ENCODE measurements at places on chromosomes 7 and 10. TPM values are rescaled to one million over a fixed set of nuclear protein-coding genes. Genes with fewer than 3 reads are reported as not detected.
A peak's percentile ranks its signal among the peaks of the same experiment; 100 is the strongest.

Gene PPP1R17
- total RNA-seq, result 0.96 TPM

DNA sequence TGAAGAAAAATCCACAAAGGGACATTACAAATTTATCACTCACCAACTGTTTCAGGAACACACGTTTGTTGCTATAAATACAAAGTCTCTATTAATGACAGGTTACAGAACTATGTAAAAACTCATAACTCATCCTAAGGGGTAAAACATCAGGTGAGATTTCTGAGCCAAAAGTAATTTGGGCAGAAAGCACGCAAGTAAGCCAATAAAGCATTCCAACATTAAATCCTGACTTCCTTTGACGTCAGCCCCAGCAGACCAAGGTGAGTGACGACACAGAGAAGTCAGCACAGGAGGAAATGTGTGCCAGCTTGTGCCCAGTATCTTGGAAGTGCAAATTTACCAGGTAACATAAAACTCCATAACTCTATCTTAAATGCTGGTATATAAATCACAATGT, 45.7 kb downstream of the IMMP2L start:
- peak; percentile 8 for DNase-seq

Gene ASB15
- total RNA-seq, result 0.96 TPM

GRCh38 chr7:94874036-94874785, 33.2 kb upstream of the PPP1R9A start:
- no peak for DNase-seq

GRCh38 chr10:59033622-59034021, 142.8 kb upstream of the PHYHIPL start:
- peak; percentile 2 for DNase-seq

Gene WEE2
- total RNA-seq, result 1.9 TPM

Gene TUBB8
- total RNA-seq, result 0.24 TPM

DNA sequence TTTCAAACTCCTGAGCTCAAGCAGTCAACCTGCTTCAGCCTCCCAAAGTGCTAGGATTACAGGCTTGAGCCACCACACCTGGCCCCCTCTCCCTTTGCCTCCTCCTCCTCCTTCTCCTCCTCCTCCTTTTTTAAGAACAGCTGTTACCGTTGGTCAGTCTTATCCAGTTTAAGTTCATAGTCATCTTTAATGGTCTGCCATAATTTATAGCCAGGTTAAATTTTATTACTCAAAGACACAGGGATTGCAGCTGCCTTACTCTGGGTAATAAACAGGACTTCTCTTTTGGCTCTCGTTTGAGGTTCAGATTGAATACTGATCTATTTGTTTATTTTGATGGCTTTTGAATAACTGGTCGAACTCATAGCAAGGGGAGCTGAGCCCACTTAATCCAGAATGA, 35.2 kb downstream of the ATOH7 start:
- DNase-seq, result no peak

DNA sequence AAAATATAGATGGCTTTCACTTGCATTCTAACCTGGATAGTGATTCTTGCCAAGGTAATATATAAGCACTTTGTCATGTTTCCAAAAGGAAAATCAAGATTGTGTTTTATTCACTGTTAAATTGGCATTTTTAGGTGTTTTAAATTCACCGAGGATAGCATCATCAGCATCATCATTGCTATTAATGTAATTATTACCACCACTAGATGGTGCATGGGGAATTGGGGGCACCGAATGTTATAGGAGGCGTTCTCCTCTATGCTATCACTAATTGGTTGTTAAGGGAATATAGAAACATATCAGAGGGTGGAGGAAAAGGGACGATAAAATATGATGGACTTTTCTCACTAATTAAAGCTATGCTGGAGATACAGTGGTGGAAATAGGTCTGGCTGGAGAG, 95.5 kb downstream of the CELF2 start:
- no peak for DNase-seq

- no peak for DNase-seq
Measured at GRCh38 chr7:118306771-118307170, 82.3 kb downstream of the ANKRD7 start.

Gene FASTK
- total RNA-seq, result 63.1 TPM

GRCh38 chr7:1644341-1645070, 25.6 kb upstream of the ELFN1 start:
- no peak for DNase-seq

Gene C10orf67
- total RNA-seq, result 7.7 TPM

Gene PSD
- 11.6 TPM for total RNA-seq

Gene GNAT3
- not detected for total RNA-seq

- peak; percentile 85 for DNase-seq
Measured at GRCh38 chr10:122495406-122496340, 34.3 kb downstream of the HTRA1 start.

- no peak for DNase-seq
Measured at GRCh38 chr7:155523168-155523675, 23.1 kb downstream of the CNPY1 start.

DNA sequence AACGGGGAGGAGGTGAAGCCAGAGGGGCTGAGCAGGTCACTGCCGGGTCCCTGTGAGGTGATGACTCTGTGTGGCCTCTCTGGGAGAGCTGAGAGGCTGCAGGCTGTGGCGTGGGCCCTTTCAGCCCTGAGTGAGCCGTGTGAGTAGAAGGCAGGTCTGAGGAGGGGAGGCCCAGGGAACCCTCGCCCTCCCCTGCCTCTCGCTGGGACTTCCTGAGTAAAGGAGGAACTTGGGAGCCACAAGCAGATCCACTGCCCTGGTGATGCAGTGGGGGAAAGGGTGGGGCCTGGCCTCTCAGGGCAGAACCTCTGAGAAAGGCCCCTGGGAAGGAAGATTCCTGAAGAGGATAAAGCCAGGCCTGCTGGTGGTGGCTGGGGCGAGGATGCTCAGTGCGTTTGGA, 22.8 kb downstream of the EEPD1 start:
- DNase-seq, result peak; percentile 72
